IMR-90 (cell line): ENCODE measurements at places on chromosomes 12 and 14.
A peak's percentile ranks its signal among the peaks of the same experiment; 100 is the strongest.

DNA sequence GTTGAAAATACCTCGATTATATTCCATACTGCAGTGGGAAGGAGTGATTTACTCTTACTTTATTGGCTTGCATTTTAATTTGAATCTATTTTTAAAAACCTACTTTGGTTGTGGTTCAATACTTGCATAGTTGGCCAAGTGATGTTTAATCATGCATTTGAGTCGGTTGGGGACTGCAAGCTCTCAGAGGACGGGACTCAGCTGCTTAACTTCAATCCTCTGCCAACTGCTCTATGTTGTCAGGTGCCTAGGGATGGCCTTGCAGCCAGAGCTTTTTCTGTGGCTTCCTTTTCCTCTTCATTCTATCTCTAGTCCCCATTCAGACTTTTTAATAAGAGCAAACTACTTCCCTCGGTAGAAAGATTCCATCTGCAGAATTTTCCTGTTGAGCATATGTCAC is 53.4 kb upstream of the KRR1 start:
- no peak for DNase-seq

GRCh38 chr12:112238441-112238840 is 113.1 kb downstream of the TRAFD1 start:
- DNase-seq, result no peak

DNA sequence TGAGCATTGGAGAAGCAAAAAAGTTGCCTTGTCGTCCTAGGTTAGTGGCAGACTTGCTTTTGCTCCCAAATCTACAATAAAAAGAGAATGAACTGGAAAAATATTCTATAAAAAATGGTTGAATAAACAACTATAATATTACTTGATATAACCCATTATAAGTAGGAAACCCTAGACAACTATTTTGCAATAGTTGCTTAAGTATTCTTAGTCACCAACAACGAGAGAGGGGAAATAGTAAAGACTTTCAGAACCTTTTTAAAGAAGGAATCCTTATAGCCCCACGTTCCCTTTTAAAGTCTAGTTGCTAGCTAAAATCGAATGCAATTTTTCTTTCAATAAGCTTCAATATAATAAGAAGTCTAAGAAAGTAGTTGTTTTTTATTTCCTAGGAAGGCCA is 17.5 kb downstream of the AQP6 start:
- DNase-seq, result peak; percentile 64

DNA sequence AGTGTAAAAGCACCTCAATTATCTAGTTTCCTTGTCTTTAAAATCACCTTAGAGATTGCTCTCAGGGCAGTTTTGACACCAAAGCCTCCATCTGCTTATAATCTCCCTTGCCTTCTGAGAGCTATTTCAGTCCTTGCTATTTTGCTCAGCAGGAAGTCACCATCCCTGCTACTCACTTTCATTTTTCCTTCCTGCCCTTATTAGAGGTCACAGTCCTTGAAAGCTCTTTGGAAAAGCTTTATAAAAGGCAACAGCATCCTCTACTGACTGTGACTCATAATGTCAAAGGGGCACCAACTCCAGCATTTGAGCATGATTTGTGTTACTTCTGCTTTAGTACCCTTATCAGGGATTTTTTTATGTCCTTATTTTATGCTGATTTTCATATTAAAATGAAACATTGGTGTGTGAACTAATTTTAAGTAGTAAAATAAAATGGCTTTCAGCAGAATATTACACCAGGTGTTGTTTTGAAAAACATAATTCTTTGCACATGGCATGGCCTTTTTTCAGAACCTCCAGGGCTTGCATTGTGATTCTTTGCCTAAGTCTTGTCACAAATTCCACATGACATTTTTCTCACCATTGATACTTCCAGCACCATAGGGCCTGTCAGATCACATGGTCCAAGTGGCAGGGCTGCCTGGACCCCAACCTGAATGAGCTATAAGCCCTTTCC is 213.0 kb downstream of the ADAMTS20 start:
- DNase-seq, result peak; percentile 76

DNA sequence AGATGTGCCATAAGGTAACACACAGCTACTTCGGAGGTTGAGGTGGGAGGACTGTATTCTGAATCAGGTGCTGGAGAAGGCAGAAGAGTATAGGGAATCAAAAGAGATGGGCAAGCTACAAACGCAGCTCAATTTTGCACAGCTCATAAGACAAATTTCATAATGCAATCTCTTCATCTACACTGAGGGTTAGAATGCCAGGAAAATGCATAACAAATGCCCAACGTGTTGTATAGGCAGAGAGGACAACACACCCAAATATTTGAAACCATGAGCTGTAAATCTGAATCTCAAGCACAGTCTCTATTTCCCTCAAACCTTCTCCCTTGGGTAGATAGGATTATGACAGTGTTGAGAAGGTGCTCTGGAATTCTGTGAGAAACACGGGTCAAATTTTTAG is 263.1 kb upstream of the FOXN3 start:
- DNase-seq, result no peak

GRCh38 chr12:110533607-110534006 is 31.5 kb downstream of the RAD9B start:
- DNase-seq, result peak; percentile 92

- no peak for DNase-seq
These were observed 155.4 kb upstream of the PLEKHG7 start for GRCh38 chr12:92547420-92547819.

GRCh38 chr14:105474483-105475268 is at the start of gene CRIP2:
CRIP2 (plus strand) TSS chr14:105474821; CDS start chr14:105474863, 42 bp downstream.
- DNase-seq, result peak; percentile 10

DNA sequence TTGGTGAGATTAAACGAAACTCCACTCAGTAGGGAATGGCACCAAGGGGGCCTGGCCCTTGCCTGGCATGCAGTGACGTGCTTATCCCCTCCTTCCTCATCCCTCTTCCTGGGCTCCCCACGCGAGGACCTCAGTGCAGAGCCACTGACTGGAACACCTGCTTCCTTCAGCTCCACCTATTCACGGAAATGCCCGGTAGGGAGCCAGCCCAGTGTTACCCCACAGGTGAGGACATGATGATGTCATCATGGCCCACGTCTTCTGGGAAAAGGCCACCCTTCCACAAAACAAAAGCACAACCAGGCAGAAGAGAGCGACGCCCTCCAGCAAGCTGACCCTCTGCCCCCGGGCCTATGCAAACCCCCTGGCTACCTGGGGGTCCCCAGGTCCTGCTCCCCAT is 42.1 kb downstream of the CCDC85C start:
- DNase-seq, result no peak

GRCh38 chr12:38662829-38663228 is 242.6 kb downstream of the CPNE8 start:
- DNase-seq, result no peak

DNA sequence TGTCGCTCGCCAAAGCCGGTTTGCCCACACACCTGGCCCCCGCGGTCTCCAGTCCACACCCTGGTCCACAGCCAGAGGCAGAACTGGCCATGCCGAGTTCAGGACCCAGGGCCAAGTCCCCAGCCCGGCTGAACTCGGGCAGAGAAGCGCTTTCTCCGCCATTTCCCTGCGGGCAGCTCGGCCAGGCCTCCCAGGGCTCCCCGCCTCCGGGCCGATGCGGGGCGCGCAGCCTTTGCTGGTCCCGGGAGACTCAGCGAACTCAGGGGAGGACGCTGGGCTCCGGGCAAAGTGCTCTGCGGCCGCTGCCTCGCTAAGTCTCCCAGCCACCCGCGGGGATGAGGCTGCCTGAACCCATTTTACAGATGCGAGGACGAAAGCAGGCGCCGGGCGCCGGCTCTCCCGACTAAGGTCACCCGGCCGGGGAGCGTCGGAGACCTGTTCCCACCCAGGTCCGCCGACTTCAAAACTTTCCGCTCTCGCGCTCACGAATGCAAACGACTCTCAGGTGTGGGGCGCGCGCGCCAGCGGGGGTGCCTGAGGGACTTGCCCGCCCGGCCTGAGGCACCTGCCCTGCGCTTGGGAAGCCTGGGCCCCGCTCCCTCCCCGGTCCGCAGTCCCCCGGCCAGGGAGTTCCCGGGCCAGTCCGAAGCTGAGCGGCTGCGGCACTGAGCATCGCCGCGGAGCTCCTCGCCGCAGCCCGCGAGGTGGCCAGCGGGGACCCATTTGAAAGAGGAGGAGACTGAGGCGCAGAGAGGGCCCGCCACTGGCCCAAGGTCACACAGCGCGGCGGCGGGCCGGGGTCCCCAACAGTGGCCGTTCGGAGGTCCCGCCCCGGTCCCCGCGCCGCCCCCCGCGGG is 627 bp downstream of the TESC start:
- DNase-seq, result no peak

GRCh38 chr12:122951406-122951805 is 14.9 kb downstream of the ABCB9 start:
- peak; percentile 72 for DNase-seq

GRCh38 chr12:90106568-90106967 is 397.9 kb upstream of the ATP2B1 start:
- no peak for DNase-seq

GRCh38 chr12:25257590-25258324 is 7.0 kb upstream of the KRAS start:
- DNase-seq, result no peak

GRCh38 chr14:39731912-39732311 is 299.7 kb upstream of the FBXO33 start:
- DNase-seq, result no peak

- DNase-seq, result no peak
These were observed 94.4 kb downstream of the DAD1 start for GRCh38 chr14:22494486-22495135.

GRCh38 chr14:94050231-94050880 is 24.2 kb downstream of the OTUB2 start:
- no peak for DNase-seq

GRCh38 chr14:62138593-62138992 is 376.4 kb downstream of the SNAPC1 start:
- DNase-seq, result peak; percentile 21

DNA sequence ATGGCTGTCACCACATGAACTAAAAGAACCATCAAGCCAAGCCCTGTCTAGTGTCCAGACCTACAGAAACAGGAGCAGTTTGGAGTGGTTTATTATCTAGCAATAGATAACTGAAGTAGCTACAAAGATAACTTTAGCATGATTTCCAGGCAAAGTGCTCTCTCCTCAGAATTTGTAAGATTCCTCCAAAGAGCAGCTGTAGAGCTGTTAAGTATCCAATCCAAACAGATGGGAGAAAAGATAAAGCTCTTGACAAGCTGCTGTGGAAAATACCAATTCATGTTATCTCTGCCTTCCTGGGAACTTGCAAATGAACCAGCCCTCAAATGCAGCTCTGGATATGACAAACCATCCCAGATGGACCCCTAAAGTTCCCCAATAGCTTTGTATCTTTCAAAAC is 78.9 kb upstream of the RESF1 start:
- DNase-seq, result no peak

DNA sequence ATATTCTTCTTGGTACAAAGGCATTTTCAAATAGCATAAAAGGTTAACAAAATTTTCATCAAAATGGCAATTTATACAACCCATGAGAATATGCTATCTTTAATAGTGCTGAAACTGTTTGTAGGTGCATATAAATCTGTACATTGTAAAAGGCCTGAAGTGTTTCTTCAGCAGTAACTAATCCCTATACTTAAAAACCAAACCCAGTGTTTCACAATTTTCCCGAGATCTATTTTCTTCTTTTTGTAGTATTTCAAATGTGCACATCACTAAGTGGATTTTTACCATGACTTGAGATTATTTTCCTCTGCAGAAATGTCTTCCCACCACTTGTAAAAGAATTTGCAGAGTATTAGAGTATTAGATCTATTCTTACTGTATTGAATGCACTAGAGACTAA is 76.5 kb downstream of the FERMT2 start:
- DNase-seq, result no peak

- no peak for DNase-seq
These were observed 1.7 kb upstream of the NUAK1 start for GRCh38 chr12:106140223-106140986.

DNA sequence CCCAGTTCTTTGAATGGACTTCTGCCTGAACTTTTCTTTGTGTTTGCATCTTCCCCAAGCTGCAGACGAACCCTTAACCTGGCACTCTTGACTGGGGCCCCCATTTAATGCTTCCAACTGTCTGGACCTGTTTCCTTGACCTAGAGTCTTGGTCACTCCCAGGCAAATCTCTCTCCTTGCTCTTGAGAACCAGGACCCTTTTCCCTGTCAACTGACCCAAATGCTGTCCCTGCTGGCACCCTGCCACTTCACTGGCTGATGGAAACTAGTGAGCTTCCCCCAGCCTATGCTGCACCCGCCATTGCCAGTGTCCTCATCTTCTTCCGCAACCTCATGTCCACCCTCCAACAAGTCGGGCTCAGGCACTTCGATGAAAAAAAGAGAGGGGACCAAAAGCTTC is 79.5 kb downstream of the PRIMA1 start:
- no peak for DNase-seq

DNA sequence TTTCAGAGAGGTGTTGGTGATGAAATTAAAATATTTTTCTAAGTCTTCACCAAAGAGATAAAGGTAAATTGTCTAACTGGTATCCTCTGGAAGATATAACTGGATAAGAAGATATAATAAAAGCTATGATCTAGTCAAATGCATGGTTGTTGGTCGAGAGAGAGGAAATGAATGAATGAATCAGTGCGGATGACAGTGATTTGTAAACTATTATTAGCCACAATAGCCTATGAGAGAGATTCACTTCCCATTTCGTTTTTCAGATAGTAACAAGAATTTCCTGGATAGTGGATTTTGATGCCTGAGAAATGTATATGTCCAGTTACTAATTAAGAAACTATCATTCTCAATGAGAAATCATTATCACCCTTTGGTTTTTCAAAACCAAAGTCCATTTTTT is 63.1 kb downstream of the HEATR5A start:
- DNase-seq, result peak; percentile 31

DNA sequence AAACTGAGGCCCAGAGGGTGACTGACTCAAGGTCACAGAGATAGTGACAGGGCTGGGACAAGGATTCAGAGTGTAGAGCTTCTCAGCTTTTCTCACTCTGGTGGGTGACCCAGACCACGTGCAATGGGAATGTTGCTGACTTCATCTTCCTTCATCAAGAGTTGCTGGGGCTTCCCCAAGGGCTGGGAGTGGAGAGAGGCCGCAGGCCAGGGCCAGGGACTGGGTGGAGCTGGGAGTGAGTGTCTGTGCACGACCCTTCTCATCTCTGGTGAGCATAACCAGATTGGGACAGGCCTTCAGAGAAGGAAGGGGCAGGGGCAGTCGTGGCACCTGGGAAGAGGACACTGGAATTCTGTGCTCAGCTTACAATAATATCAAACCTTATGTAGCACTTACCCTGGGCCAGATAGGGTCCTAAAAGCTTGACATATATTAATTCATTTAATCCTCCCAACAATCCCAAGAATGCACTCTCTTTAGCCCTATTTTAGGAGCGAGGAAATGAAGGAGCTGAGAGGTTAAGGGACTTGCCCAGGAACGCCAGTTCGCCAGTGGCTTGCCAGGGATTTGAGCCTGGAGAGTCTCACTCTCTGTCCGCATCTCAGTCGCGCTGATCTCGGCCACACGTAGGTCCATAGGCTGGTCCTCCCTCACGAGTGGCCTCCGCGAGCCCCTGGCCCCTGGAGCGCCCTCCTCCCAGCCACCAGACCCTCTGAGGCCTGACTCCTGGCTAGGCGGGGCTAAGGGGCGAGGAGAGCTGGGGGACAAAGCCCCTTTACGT is 15.8 kb downstream of the KRT18 start:
- no peak for DNase-seq

DNA sequence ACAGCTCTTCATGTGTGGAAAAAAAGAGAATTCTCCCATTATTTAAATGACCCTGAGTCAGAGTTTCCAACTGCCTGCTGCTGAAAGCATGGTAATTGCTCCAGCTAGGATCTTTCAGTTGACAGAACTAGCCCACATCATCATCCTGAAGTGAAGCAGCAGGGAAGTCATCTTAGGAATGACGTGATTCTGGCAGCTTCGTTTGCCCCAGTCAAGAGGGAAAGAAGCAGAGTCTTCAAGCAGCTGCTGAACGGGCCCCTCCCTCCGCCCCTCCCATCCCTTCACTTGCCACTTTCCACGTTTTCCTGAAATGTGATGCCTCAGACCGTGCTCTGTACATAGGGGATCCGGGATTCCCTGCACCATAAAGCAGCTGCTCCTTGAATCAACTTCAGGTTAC is 455.0 kb upstream of the TMEM132C start:
- DNase-seq, result no peak
